ENCODE measurements at places on chromosomes 3 and 15. TPM values are rescaled to one million over a fixed set of nuclear protein-coding genes. Genes with fewer than 3 reads are reported as not detected.

The ARPP21 gene
- not detected for total RNA-seq

The ACKR2 gene
- 11.2 TPM for total RNA-seq

The ARPIN gene
- 14.8 TPM for total RNA-seq

The GRAMD1C gene
- 65.7 TPM for total RNA-seq
